ENCODE measurements at places on chromosomes 4 and X.

- DNase-seq = no peak
Measured at GRCh38 chr4:85784947-85785346, 310.0 kb downstream of the ARHGAP24 start.

- DNase-seq = no peak
Measured at GRCh38 chrX:154458954-154459778, 1.1 kb downstream of the PLXNA3 start.

- no peak for DNase-seq
Measured at GRCh38 chr4:103994059-103994458, 274.3 kb upstream of the TACR3 start.

- DNase-seq = no peak
Measured at GRCh38 chrX:69207216-69207615, 42.0 kb upstream of the PJA1 start.

DNA sequence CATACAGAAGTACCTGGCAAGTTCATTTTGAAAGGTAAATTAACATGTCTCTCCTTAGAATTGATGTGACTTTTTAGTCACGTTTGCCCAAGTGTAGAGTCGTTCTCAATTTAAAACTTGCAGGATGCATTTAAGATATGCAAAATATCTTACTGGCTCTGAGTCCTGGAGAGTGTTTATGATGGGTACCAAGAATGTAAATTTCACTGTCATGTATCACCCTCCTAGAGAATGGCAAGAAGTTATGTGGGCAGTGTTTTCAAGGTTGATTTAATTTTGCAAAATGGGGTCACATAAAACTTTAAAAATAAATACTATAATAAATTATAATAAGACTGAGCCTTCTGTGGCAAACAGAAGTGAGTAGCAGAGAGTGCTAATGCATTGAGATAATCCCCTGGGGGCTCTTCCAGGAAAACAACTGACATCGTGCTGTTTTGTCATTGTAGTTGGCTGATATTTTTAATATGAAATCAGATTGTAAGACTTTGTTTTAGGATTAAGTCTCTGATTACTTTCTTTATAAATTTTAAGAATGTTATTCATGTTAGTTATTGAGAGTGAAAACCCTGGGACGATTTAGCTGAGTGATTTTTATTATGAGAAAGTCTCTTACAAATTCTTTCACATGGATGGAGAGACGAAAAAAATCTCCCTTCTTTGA is 103.0 kb downstream of the AFF1 start:
- no peak for DNase-seq

GRCh38 chr4:67879486-67879885 is 4.3 kb downstream of the TMPRSS11D start:
- no peak for DNase-seq

- no peak for DNase-seq
Measured at GRCh38 chr4:148184922-148185321, 257.3 kb downstream of the NR3C2 start.

Data from fibroblast of skin of abdomen (primary cell).